Neural crest cell (in vitro differentiated cells): ENCODE measurements at places on chromosomes 12 and 14. TPM values are rescaled to one million over a fixed set of nuclear protein-coding genes. Genes with fewer than 3 reads are reported as not detected.

LRIG3 gene
- total RNA-seq: 24.5 and 27.7 TPM in 2 replicates

FOS gene
- 3.8 and 5.8 TPM in 2 replicates for total RNA-seq

YEATS4 gene
- 33.9 and 39.7 TPM in 2 replicates for total RNA-seq

CDKN3 gene
- total RNA-seq: 39.4 and 43.8 TPM in 2 replicates

TBX3 gene
- 0.91 and 0.96 TPM in 2 replicates for total RNA-seq
